Omental fat pad (tissue), 4 donors: ENCODE measurements at places on chromosomes 11 and 22. TPM values are rescaled to one million over a fixed set of nuclear protein-coding genes. Genes with fewer than 3 reads are reported as not detected.

The SYT9 gene
- 0.13 TPM for total RNA-seq

The ACR gene
- total RNA-seq, result not detected

- no peak for DNase-seq
These were observed 284.6 kb downstream of the GUCY1A2 start for GRCh38 chr11:106733635-106734034.

DNA sequence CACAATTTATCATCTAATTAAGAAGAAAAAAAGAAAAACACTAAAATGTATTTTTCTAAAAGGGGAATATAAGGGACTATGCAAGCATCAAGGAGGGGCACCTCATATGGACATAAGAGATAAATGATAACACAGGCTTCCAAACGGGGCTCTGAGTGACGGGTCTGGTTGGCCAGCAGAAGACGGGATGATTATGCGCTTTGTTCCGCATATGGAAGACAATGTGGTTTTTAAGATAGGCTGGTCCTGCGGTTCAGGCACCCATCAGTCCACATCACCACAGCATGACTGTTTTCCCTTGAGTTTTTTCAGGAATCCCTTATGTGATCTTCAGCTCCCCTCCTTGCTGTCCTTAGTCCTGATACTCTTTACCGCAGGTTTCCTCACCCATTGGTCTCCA lies 404.6 kb downstream of the OPCML start:
- no peak for DNase-seq

DNA sequence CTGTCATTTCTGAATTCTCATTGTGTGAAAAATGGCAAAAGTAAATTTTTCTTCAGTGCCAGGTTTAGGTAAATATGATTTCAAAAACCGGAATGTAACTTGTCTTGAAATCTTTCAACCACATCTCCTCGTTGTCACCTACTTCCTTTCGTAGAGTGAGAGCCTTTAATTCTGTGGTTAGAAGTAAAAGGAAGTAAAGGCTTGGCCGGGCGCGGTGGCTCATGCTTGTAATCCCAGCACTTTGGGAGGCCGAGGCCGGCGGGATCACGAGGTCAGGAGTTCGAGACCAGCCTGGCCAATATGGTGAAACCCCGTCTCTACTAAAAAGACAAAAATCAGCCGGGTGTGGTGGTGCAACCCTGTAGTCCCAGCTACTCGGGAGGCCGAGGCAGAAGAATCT lies 29.8 kb downstream of the SGSM3 start:
- no peak for DNase-seq

GRCh38 chr11:68160100-68160695 lies 39.0 kb upstream of the CHKA start:
- no peak for DNase-seq

- DNase-seq, result no peak
These were observed 6.5 kb upstream of the APOBEC3H start for GRCh38 chr22:39090426-39091064.

DNA sequence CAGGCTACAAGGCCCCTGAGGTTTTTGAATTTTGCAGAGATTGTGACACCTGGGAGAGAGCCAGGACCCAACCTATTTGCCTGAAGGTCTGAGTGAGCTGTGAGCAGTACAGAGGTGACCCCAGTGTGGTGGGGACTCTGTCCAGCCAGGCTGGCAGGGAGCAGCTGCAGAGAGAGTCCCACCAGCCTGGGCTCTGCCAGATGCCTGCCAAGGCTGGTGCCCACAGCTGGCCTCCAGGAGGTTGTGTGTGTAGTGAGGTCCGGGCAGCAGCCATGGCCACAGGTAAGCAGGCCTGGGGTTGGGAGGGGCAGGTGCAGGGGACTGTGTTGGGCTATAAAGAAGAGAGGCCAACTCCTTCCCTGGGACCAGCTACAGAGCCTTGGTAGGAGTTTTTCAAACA lies 144.8 kb downstream of the CRYBB2 start:
- DNase-seq, result no peak

DNA sequence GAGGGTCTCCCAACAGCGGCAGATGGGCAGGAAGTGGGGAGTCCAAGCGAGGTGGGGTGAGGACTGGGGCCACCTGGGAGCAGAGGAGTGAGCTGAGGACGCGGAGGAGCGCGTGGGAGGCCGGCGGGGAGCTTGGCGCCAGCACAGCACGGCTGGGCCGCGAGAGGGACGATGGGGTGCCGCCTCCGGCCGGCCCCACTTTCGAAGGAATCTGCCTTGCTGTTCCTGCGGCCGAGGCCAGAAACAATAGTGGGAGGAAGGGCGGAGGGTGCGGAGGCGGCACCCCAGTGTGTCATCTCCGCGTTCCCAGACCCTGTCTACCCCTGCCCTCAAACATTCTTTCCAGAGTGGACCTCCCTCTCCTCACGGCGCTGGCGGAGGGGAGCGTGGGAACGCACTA lies 5.5 kb downstream of the INS start:
- no peak for DNase-seq

DNA sequence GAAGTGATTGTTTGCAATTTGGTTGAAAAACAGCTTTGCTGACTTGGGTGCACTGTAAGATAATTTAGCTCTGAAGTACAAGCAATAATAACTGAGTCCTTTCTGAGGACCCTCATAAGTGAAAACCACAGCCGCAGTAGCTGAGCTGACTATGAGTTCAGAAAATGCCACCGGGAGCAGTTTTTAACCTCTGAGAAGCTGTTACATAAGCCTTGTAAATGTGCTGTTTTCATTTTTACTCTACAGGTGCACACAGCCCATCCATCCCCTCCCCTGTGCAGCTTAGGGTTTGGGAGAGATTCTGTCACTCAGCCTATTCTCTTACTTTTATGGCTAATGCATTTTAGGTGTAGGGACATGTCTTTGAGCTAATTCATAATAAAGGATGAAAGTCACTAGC lies 255.5 kb upstream of the C11orf87 start:
- DNase-seq, result no peak

DNA sequence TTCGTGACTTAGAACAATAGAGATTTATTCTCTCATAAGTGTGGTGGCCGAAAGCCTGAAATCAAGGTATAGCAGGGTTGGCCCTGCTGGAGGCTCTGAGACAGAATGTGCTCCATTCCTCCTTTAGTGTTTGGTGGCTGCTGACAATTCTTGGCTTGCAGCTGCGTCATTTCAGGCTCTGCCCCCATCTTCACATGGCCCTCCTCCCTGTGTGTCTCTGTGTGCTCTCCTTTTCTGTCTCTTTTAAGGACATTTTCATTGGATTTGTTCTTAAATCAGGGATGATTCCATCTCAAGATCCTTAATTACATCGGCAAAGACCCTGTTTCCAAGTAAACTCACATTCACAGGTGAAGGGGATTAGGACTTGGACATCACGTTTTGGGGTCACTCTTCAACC lies 10.2 kb upstream of the APOL6 start:
- DNase-seq, result no peak
